ENCODE measurements at places on chromosomes 4 and X. TPM values are rescaled to one million over a fixed set of nuclear protein-coding genes. Genes with fewer than 3 reads are reported as not detected.

Gene FAM120C
- total RNA-seq = 10.8 TPM

Gene TSC22D3
- total RNA-seq = 17.4 TPM

Gene ARMCX2
- 5.2 TPM for total RNA-seq

Gene TLR3
- total RNA-seq = not detected

Gene STBD1
- total RNA-seq = 0.35 TPM

All from activated CD4-positive, alpha-beta T cell treated with anti-CD3 and anti-CD28 coated beads, Interleukin-2, amount 10 ng/mL, durations not matched to agents 24 days and 14 days (primary cell).